ENCODE measurements at places on chromosomes 6 and 20. TPM values are rescaled to one million over a fixed set of nuclear protein-coding genes. Genes with fewer than 3 reads are reported as not detected.
A peak's percentile ranks its signal among the peaks of the same experiment; 100 is the strongest.

DNA sequence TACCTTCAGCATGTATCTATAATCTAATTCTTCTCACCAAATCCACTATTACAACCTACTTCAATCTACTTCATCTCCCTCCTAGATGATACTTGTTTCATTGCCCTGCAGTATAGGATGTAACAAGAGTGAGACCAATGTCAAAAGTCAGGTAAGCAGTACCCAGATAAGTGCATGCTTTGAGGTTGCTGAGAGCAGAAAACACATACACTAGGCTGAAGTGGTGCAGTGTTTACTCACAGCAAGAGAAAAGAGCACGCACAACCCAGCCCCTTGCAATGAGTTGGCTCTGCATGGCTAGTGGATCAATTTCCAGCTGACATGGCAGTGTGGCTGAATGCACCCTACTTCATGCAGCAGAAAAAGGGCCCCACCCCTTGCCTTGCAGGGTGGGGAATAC, 199.9 kb downstream of the EPHA7 start:
- no peak for DNase-seq
- H3K4me3 ChIP-seq: no peak overlapping the region
- no peak overlapping the region for H3K27ac ChIP-seq
- H3K4me1 ChIP-seq: no peaks in the 10 kb centered on the region
- no peaks in the 10 kb centered on the region for H3K36me3 ChIP-seq
- no peaks in the 10 kb centered on the region for H3K27me3 ChIP-seq

GRCh38 chr6:116568821-116569755, 2.2 kb upstream of the RWDD1 start:
- H3K4me3 ChIP-seq: no peak overlapping the region
- no peak for DNase-seq
- H3K36me3 ChIP-seq: no peaks in the 10 kb centered on the region
- H3K27me3 ChIP-seq: no peaks in the 10 kb centered on the region

GRCh38 chr6:46419576-46420002, 71.7 kb downstream of the RCAN2 start:
- DNase-seq: no peak
- H3K4me3 ChIP-seq: no peak overlapping the region
- no peak overlapping the region for H3K27ac ChIP-seq
- H3K36me3 ChIP-seq: no peaks in the 10 kb centered on the region
- no peaks in the 10 kb centered on the region for H3K27me3 ChIP-seq
- peaks cover 7% of the 10 kb centered on the region for H3K4me1 ChIP-seq

DNA sequence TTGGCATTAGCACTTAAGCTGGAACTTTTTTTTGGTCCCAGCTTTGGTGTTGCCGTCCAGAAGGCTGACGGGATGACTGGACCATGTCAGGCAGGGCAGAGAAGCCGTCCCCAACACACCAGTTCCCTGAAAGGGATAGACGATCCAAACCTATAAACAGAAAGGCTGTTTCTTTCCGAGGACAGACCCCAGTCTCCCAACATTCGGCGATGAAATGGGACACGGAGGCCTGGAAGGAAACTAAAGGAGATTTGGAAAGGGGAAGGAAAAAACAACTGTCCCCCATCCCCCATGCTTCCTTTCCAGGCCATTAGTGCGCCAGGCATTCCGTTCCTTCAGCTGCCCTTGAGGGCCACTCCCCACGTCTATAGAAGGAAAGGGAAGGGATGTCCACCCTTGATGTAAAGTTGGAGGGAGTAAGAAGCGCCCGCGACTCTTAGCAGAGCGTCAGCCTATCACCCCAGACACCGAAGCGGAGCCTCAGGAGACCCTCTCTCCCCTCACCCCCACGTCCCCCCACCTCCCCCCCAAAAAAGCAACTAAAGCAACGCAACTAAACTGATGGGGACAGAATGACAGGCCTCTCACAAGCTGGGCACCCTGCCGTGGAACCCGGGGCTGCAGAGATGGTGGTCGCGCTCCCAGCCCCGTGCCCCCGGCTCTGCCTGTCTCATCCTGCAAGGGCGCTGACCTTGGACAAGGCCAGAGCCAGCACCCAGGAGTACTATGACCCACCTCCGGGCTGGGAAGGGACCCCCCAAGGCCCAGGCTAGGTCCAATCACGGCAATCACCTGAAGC, 638 bp downstream of the BLCAP start:
- no peaks in the 10 kb centered on the region for H3K36me3 ChIP-seq
- H3K4me3 ChIP-seq: peak overlapping the region; percentile 98
- H3K4me1 ChIP-seq: peaks cover 33% of the 10 kb centered on the region
- peak; percentile 72 for DNase-seq
- H3K27ac ChIP-seq: peak overlapping the region; percentile 93

DNA sequence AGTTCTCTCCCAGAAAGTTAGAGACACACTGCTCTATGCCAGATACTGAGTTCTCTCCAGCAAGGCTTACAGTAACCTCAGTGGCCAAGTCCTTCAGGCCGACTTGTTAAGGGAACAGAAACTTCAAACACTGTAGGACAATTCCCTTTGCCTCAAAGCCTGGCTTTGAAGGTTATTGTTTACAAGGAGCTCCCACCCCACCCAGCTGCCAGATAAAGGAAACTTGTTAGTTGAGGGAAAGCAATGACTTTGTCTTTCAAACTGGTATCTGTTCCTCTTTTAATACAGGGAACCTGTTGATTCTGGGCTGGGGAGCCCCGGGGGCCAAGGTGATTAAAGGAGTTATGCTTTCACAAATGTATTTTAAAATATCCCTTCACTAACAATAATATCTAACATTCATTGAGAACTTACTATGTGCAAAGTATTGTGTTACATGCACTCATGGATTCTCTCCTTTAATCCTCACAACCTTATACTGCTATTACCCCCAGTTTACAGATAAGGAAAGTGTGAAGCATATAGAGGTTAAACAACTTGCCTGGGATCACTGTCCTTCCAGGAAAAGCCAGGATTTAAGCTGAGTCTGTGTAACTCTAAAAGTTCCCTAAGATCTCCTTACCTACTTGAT, 27.6 kb upstream of the CDKN1A start:
- H3K4me3 ChIP-seq: no peak overlapping the region
- H3K4me1 ChIP-seq: peaks cover 12% of the 10 kb centered on the region
- H3K27ac ChIP-seq: no peak overlapping the region
- DNase-seq: no peak

DNA sequence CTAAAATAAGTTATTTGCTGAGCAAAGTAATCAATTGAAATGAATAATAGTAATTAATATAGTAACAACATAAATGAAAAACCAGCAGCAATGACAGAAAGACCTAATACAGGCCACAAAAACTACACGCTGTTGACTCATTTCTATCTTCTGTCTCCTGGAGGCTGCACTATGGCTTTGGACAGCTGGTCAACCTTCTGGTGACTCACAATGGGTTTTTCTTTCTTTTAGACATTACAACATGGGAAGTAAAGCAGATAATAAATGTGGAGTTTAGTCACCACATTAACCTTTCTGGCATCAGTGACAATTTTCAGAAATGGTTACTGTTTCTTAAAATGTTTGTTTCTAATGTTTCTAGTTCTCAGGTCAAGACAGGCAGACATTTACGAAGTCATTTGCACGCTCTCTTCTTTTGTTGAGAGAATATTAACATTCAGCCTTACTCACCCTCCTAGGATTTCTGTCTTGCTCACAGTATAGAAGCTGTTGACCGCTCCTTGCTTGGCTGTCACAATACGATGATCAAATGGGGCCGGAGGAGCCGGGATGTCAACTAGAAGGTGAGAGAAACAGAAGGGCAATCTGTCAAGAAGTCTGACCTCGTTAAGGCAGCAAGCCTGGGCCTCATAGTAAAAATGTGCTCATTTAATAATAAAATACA, 62.2 kb downstream of the MYLK4 start:
- H3K36me3 ChIP-seq: no peaks in the 10 kb centered on the region
- no peak overlapping the region for H3K4me3 ChIP-seq
- H3K27me3 ChIP-seq: no peaks in the 10 kb centered on the region
- no peak for DNase-seq
- no peak overlapping the region for H3K27ac ChIP-seq

GRCh38 chr20:12152996-12153395, 235.3 kb downstream of the BTBD3 start:
- no peak overlapping the region for H3K4me3 ChIP-seq
- H3K27me3 ChIP-seq: no peaks in the 10 kb centered on the region
- no peaks in the 10 kb centered on the region for H3K4me1 ChIP-seq

SLC52A3 gene
- polyA plus RNA-seq: 0.04 TPM

FOXA2 gene
- not detected for polyA plus RNA-seq

BTN1A1 gene
- 0.58 TPM for polyA plus RNA-seq
